Glomerular endothelial cell (primary cell): ENCODE measurements at places on chromosomes 6 and 20. TPM values are rescaled to one million over a fixed set of nuclear protein-coding genes. Genes with fewer than 3 reads are reported as not detected.

DNA sequence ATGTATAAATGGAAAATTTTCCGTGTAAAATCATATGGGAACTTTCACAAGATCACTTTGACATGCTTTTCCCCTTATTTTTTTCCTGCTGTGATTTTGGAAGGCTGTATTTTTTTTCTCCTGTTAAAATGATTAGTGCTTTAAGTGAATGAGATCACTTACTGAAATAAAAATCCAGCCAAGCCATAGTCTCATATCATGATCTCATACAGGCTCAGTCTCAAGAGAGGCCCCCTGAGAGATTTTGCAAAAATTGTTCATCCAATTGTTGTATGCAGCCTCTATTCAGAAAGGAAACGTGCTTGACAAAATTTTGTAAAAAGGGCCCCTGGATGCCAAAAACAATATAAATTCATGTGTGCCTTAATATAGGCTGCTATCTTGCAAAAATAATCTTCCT, 528.2 kb downstream of the HDGFL1 start:
- DNase-seq = no peak

- DNase-seq = no peak
These were observed 250.9 kb upstream of the RREB1 start for GRCh38 chr6:6856538-6857523.

DNA sequence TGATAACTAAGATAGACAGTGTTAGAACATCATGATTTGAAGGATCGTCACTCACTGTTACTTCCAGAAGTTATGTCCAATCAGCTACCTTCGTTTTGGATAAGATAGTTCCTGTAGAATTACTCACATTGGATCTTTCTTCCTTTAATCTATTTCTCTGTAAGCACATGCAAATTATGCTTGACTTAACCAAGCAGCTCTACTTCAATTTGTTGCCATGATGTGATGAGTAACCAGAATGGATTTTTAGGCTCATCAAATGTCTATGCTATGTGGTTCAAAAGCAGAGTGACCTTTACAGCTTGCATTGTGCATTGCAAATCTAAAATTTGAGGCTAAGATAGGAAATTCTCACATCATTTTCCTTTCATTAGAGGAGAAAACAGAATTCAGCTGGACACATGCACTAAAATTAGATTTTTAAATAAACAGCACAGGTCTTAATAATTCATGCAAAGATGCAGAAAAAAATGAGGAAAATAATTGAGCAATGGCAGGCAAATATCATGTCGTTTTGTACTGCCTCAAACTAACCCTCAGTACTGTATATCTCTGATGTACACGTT, 76.7 kb upstream of the ZFP64 start:
- DNase-seq = no peak

DNA sequence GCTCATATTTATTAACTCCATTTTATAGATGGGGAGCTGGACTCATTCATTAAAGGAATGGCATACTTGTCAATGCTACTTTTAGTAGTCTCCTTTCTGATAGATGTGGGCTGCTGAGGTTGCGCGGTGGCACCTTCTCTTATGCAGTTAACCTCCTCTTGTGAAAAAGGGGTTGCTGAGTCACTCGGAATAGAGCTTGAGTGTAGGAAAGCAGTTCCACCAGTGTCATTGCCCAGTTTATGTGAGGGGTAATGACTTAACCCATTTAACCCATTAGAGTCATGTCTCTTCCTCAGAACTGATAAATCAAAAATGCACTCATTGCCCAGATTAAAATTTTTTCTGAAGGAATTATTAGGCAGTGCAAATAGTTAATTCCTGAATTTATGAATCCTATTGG, 6.3 kb downstream of the MAPK14 start:
- no peak for DNase-seq

GRCh38 chr6:106448000-106448426, 87.5 kb downstream of the CRYBG1 start:
- DNase-seq = no peak

The AIF1 gene
- total RNA-seq = not detected in 2 replicates

The SLC22A2 gene
- not detected in 2 replicates for total RNA-seq
